Activated CD4-positive, CD25-positive, alpha-beta regulatory T cell treated with anti-CD3 and anti-CD28 coated beads, Interleukin-2, amount 50 U/mL, for 24 hours (primary cell): ENCODE measurements at places on chromosomes 5 and 9.

GRCh38 chr9:132752877-132753592 is 82.8 kb downstream of the GTF3C4 start:
- ATAC-seq, result no peak

- ATAC-seq, result no peak
These were observed 11.9 kb upstream of the COL15A1 start for GRCh38 chr9:98931600-98932389.

GRCh38 chr9:77599492-77599891 is 48.6 kb downstream of the GNA14 start:
- no peak for ATAC-seq

GRCh38 chr5:76274571-76274970 is 128.5 kb upstream of the IQGAP2 start:
- no peak for ATAC-seq

- no peak for ATAC-seq
These were observed 508.2 kb downstream of the ACTL7B start for GRCh38 chr9:108347463-108348188.
